ENCODE measurements at places on chromosomes 16 and 17.
A peak's percentile ranks its signal among the peaks of the same experiment; 100 is the strongest.

DNA sequence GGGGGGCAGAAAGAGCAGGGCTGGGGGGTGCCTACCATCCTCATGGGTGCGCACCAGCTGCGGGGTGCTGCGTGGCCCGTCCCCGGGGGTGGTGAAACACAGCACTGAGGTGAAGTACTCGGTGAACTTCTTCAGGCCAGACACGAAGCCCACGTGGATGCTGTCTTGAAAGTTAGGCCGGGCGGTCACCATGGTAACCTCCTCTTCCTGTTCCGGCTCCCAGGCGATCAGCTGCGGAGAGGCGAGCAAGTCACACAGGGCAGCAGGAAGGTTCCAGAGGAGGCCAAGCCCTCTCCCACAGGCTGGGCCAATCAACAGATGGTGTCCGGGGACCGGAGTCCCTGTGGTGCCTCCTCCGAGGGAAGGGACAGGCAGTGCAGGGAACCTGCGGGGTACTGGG, 90.1 kb upstream of the CDC42EP4 start:
- DNase-seq: peak; percentile 59

DNA sequence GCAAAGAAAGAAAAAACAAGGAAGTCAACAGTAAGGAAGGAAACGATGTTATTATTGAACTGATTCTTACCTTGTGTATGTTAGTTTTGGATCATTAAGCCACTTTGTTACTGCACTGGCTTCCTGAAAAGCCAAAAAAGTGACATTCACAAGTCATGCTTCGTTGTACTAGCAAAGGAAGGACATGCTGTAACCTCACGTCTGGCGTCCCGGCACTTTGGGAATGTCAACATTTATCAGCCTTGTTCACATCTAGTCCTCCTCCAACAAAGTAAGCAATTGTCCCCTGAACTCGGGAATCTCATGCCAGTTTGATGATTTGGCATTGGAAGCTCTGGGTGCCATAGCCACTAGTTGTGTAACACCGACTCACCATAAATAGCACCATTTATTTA, 731 bp upstream of the MKS1 start:
- no peak for DNase-seq

- DNase-seq: no peak
Observed at GRCh38 chr17:22599322-22599721, 907.0 kb downstream of the KCNJ18 start.

- no peak for DNase-seq
Observed at GRCh38 chr17:8100111-8100510, 12.6 kb upstream of the ALOX12B start.

- DNase-seq: no peak
Observed at GRCh38 chr16:5575646-5576245, 478.2 kb upstream of the EEF2KMT start.

GRCh38 chr16:3623642-3624041, 12.2 kb upstream of the SLX4 start:
- DNase-seq: no peak

- DNase-seq: no peak
Observed at GRCh38 chr16:19330841-19331397, 45.4 kb downstream of the CLEC19A start.

GRCh38 chr17:51487947-51488346, 227.6 kb downstream of the UTP18 start:
- DNase-seq: no peak

DNA sequence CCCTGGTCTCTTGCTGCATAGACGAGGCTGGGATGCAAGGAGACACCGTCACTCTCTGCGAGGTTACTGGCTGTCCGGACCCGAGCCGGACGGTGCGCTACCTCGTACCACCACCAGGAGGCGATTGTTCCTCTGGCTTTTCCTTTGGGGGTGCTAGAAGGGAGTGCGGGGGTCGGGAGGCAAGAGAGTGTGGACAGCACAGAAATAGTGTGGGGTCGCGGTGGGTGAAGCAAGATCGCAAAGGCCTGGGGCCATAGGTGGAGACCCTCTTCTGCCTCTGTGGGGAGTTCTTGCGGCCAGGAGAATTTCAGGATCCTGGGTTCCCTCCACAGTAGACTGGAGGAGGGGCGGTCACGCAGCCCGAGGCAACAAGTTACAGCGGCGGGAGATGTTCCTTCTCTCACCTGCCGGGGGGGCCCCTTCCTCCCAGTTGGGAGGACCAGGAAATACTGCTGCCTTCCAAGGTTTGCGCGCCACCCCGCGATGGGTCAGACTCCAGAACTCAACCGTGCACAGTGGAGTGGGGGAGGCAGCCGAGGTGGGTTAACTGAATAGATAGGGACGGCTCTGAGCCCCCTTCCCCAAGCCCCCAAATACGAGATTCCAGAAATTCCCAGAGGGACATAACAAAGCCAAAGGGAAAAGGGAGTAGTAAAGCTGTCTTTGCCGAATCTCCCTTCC, 6.9 kb downstream of the PHOSPHO1 start:
- peak; percentile 54 for DNase-seq

DNA sequence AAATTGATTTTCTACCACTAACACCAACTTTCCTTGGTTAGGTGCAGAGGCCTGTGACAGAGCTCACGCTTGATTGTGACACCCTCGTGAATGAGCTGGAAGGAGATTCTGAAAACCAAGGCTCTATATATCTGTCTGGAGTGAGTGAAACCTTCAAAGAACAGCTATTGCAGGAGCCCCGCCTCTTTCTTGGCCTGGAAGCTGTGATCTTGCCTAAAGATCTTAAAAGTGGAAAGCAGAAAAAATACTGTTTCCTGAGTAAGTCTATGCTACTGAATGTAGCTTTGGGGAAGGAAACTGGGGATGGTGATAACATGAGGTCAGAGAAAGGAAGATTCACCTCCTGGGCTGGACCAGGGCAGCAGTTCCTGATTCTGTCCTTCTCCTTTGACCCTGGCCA, 38.3 kb downstream of the REXO5 start:
- no peak for DNase-seq

GRCh38 chr17:77425791-77426641, 285.2 kb downstream of the SEC14L1 start:
- DNase-seq: no peak

DNA sequence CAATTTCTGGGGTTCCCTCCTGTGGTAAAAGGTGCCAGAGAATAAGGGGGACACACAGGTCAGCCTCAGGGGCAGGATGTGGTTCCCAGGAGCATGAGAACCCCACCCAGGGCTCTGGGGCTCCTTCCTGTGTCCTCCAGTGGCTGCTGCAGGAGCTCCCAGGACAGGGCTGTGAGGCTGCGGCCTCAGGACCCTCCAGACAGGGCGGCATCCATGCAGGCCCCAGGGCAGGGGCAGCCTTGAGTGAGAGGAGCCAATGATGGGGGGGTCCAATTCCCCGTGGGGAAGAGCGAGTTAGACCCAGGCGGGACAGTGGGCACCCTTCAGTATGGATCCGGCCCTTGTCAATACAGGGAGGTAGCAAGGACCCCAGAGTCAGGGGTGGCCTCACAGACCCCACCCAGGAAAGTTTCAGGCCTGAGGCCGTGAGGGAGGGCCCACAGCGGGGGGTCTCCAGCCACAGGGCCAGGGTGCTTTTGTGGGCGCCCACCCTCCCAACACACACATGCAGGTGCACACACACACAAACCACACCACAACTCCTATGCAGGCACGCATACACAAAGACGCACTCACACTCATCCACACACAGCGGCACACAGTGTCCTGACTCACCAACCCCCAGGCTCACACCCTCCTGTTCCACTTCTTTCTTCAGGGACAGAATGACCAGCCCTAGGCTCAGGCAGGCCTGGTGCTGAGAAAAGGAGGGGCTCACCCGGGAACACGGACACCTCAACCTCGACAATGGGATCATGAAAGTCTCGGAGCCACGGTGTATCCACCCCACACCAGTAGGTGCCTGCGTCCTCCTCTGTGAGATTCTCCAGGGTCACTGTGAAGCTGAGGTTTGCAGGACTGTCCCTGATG, 1.8 kb downstream of the CD300C start:
- no peak for DNase-seq

GRCh38 chr17:27651411-27652345, 20.7 kb downstream of the LGALS9 start:
- DNase-seq: no peak

DNA sequence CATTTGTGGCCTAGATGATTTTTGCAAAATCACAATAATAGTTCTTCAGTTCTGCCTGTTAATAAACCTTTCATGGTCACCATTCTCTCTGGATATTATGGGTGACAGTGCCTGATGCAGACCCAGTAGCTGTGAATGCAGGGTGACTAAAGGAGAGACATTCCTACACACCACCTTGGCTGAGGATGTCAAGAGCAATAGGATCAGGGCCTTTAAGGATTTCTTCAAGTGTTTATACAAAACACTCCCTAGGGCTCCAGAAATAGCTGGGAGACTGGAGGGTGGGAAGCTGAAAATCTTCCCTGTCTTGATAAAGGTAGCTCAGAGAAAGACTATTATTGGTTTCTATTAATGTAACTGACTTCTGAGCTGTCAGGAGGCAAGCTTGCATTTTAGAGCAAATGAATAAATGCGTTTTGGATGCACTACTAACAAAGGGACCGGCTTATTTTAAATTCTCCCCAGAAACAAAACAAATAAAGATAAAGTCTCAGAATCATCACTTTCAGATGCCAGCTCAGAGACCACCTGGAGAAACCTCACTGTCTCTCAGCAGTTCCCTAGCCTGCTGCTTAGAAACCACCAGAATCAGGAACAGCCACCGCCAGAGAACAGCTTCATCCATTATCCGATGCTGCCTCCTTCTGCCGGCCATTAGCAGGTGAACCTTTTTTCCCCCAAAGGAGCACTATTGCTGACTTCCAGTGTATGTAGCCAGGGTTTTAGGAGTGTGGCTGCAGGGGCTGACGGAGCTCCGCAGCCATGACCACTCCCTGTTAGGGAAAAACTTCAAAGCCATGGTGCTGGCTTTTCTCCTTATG, 171.4 kb upstream of the DYNLRB2 start:
- peak; percentile 4 for DNase-seq

- no peak for DNase-seq
Observed at GRCh38 chr17:8227238-8227581, 16.8 kb upstream of the AURKB start.

DNA sequence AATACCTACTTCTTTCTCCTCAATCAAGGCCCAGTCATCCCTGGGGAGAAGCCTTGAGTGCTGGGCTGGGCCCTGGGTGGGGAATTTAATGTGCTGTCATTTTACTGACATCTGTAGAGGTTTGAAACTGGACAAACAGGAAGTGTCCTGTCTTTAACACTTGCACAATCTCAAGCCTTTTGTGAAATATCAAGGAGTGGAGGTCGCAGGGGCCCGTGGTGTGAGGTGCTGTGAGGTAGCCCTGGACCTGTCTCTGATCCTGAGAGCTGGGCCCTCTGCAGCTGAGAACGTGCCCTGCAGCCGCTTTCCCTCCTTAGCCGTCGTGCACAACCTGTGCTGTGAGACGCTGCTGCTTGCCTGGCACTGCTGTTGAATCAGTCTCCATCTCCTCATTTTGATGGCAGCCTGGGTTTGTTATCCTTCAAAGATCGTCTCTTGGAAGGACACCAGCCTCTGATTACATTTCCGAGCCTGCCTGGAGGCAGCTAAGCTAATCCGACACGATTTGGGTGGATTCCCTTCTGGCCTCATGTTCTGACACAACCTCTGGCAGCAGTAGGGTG, 29.9 kb downstream of the SMARCE1 start:
- no peak for DNase-seq

DNA sequence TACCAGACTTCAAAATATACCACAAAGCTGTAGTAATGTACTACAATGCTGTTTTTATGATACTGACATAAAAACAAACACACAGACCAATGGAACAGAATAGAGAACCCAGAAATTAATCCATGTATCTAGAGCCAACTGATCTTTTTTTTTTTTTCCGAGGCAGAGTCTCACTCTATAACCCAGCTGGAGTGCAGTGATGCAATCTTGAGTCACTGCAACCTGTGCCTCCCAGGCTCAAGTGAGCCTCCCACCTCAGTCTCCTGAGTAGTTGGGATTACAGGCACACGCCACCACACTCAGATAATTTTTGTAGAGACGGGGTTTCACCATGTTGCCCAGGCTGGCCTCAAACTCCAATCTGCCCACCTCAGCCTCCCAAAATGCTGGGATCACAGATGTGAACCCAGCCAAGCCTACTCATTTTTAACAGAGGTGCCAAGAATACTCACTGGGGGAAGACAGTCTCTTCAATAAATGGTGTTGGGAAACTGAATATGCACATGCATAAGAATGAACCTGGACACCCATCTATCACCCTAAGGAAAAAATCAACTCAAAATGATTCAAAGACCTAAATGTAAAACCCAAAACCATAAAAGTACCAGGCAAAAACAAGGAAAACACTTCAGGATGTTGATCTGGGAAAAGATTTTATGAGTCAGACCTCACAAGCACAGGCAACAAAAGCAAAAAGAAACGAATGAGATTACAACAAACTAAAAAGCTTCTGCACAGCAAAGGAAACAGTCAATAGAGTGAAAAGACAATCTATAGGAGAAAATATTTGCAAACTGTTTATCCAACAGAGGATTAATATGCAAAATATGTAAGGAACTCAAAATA, 63.1 kb downstream of the STX8 start:
- DNase-seq: no peak

- DNase-seq: no peak
Observed at GRCh38 chr17:54452666-54453348, 447.8 kb upstream of the TOM1L1 start.

DNA sequence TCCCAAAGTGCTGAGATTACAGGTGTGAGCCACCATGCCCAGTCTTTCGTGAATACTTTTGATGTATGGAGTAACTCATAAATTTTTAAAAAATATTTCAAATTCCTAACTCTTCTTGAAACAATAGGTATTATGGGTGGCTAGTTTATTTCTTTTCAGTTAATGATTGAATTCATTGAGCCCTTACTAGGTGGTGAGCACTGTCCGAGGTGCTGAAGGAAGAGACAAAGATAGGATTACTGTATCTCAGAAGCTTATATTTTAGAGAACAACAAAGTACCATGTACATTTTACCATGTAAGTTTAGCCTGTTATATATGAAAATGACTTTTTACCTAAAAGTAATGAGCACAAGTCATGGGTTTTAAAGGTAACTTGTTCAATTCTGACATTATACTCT, 418.3 kb downstream of the NPIPA7 start:
- DNase-seq: no peak

GRCh38 chr16:27515874-27516353, 33.8 kb downstream of the GTF3C1 start:
- no peak for DNase-seq

- DNase-seq: no peak
Observed at GRCh38 chr16:73060892-73061490, 13.1 kb upstream of the ZFHX3 start.

Measured in NCI-H510A (cell line).